ENCODE measurements at places on chromosomes 7 and 10.

DNA sequence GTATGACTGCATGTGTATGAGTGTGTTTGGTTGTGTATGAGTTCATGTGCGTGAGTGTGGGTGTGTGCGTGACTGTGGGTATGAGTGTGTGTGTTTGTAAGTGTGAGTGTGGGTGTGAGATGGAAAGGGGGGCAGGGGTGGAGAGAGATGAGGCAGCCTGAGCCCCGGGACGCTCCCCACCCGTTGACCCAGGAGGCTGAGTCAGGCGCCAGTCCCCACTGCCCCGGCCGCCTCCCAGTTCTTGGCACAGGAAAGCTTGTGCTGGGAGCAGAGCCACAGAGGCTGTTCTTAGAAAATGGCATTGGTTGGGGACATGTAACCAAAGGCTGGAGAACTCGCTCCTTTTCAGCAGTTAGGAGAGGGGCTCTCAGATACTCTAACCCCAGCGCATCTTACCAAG, 27.8 kb upstream of the NUB1 start:
- DNase-seq = no peak

DNA sequence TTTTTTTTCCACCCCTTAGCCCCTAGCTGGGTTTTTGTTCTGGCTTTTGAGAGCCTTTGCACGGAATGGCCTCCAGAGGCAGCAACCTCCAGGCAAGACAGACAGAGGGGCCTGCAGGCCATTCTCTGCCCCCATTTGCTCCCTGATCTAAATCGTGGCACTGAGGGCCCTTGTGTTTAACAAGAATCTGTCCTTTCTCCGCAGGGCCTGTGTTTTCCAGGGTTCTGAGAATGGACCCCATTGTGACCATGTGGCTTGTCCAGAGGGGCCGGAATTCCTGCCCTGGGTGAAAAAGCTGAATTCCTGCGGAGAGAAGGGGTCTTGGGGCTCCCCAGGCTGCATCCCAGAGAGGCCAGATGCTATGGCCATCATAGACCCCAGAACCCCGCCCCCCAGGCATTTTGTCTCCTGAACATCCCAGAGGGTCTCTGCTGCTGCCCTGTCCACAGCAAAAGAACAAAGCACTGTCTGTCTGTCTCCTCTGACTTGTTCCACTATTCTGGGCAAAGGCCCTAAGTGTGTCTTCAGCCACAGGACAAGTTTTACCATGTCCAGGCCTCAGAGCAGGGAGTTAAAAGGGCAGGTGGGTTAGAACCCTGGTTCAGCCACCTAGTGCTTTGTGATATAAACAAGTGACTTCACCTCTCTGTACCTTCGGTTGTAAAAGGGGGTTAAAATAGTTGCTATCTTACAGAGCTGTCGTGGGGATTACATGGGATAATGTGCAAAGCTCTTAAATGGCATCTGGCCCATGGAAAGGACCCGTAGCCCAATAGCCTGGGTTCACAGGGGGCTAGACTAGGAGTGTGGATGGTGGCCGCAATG, 155.6 kb downstream of the SH3PXD2A start:
- no peak for DNase-seq

GRCh38 chr7:49346195-49346899, 422.0 kb downstream of the CDC14C start:
- no peak for DNase-seq

DNA sequence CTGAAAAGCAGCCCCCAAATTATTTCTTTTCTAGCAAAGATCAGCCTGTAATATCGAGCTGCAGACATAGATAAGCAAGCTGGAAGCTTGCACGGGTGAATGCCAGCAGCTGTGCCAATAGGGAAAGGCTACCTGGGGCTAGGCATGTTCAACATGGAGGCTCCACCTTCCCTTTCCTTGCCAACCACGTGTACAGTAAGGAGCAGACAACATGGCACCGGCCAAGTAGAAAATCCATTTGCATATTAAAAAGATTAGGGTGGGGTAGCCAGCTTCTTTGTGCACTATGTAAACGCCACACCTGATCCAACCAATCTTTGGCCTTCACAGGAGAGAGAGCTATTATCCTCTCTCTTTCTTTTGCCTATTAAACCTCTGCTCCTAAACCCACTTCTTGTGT, 56.7 kb upstream of the SEPHS1 start:
- DNase-seq = no peak

DNA sequence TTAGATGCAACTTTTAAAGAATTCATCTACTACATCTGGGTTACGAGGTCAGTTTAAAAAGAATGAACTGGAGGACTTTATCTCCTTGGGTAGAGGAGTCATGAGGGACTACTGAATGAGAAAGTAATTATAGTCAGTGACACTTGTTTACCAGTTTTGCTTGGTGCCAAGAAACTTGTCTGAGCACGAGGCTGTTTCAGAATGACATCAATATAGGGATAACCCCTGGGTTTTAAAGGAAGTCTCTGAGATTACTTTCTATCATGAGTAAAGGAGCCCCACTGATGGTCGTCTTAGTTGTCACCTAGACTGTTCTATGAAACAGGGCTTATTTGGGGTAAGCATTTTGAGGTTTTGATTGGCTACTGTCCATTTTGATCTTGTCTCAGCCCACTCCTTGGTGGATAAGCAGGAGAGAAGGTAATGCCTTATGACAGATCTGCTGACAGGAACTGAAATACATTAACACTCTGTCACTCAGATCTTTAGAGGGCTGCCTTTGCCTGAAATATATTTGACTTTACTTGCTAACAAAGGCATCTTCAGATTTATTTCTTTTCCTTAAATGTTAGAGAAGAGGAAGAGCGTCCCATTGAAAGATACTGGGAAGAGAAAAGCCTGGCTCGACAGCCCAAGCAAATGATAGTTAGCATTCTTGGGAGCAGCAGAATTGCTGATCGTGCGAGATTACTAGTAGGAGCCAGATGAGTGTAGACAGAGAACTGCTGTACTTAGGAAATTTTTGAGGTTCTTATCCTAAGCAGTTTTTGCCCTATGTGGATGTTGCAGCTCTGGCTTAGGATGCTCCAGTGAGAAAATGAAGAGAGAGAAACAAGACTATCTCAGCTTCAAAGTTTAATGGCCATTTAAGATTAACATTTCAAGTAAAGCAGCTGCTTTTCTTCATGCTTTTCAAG, 299.2 kb upstream of the LRGUK start:
- no peak for DNase-seq

DNA sequence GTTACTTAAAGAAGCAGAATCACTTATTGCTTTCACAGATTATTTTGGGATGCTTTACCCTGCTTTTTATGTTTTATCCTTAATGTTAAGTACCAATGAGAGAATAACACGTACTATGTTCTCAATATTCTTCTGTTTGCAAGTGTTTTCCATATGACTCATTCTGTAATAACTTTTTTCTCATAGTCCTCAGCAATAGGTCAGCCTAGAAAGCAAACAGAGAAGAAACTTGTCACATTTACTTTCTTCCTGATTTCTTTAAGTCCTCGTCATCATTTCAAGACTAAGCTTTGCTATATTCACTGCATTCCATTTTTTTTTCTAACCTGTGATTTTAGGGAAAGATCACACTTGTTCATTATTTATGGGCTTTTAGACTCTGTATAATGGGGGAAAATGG, 6.8 kb upstream of the AGR2 start:
- DNase-seq = no peak

DNA sequence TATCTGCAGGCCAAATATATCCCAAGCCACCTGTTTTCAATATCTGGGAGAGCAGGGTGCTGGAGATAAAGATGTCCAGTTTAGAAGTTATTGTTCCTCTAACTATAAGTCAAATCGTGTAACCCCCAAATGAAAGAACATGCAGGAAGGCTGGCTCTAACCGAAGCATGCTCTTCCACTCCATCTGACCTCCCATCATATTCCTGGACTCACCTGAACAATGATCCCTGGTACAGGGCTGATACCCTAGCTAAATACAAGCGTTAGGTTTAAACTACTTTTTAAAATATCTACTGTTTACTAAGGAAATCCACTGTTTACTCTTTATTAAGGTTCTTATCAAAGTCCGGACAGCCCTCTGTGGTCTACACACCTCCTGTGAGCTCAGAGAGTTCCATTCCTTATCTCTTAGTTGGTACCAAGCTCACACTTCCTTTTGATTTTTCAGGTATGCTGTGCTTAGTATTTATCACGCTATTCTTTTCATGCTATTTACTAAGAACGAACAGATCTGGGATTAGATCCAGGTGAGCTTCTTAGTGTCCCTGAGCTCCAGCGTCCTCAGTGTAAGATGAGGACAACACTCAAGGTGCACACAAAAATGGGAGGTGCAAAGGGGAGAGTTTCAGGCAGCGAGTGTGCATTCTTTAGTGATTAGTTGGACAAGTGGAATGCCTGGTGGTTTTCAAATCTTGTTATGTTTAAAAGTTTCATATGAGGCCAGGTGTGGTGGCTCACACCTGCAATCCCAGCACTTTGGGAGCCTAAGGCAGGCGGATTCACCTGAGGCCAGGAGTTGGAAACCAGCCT, 23.6 kb upstream of the COBL start:
- DNase-seq = no peak
